Activated CD4-positive, alpha-beta memory T cell treated with anti-CD3 and anti-CD28 coated beads, Interleukin-2, amount 10 ng/mL, durations not matched to agents 7 days and 5 days (primary cell): ENCODE measurements at places on chromosomes 3 and 15.

DNA sequence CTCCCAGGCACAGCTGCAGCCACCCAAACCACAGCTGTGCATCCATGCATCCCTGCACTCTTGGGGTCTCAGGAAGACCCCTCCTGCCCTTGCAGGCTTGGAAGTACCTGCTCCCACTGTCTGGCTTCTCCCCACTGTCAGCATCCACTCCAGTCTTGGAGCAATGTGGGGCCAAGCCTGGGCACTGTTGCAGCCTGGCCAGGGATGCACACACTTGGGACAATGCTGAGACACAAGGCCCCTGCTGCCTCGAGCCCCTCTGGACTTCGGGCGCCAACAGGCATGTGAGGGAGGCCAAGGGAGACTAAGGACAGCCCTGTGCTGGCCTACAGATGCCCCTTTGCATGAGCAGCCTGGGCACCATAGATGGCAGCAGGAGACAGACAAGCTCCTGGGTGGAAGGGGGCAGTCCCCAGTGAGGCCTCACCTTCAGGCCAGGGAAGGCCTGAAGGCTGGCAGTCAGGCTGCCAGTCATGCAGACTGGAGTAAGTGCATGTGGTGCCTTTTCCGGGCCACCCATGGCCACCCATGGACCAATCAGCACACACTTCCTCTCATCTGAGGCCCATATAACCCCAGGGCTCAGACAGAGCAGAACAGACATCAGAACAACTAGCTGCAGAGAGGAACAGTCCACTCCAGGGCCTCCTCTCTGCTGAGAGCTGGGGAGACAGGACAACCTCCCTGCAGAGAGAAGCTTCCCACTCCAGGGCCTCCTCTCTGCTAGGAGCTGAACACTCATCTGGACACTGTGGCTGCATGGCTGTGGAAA lies 219.0 kb downstream of the VGLL3 start:
- H3K4me3 ChIP-seq: no peak overlapping the region

DNA sequence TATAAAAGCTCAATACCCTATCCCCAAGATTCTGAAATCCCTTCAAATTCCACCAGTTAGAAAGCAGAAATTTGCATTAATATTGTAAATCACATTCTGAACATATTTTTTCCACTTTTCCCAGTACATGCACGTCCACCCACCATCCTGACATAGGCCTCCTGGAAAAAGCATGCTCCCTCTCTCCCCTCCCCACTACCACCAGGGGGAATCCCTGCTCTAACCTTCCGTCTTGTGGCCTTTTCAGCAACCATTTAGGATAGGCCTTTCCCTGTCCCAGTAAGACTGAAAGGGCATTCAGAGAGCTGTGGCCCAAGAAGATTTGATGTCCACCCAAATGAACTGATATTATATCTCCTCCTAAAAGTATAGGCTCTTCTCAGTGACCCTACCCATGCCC lies 182.1 kb downstream of the ARRDC4 start:
- H3K4me3 ChIP-seq: no peak overlapping the region
- no peaks in the 10 kb centered on the region for H3K27me3 ChIP-seq
- H3K27ac ChIP-seq: no peak overlapping the region

GRCh38 chr3:145519398-145520047 lies 641.5 kb downstream of the PLOD2 start:
- H3K36me3 ChIP-seq: no peaks in the 10 kb centered on the region
- no peak overlapping the region for H3K4me3 ChIP-seq
- no peaks in the 10 kb centered on the region for H3K27me3 ChIP-seq
- H3K27ac ChIP-seq: no peak overlapping the region

GRCh38 chr3:4704552-4704951 lies 211.4 kb downstream of the ITPR1 start:
- peaks cover 41% of the 10 kb centered on the region for H3K4me1 ChIP-seq
- peak overlapping the region; percentile 22 for H3K27ac ChIP-seq
- H3K4me3 ChIP-seq: no peak overlapping the region

GRCh38 chr3:71916747-71917369 lies 131.9 kb upstream of the PROK2 start:
- no peak overlapping the region for H3K27ac ChIP-seq
- H3K27me3 ChIP-seq: peaks cover 8% of the 10 kb centered on the region

DNA sequence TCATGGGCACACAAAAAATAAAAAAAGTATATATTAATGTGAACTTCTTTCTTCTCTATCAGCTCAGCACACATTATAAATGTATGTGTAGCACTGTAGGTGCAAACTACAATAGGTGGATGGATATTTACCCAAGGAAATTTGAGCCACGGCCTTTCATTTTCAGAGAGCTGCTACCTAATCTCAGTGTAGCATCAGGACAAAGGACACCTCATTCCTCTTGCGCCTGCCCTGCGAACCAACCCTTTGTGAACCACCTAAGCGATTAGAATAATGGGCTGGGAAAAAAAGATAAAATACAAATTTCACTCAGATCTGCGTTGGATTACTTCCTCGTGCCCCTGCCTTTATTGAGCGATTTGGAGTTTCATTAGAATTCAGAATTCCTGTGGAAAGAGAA lies 263.2 kb downstream of the NR2F2 start:
- H3K4me3 ChIP-seq: no peak overlapping the region
- no peak for DNase-seq
- no peak overlapping the region for H3K27ac ChIP-seq
- no peaks in the 10 kb centered on the region for H3K27me3 ChIP-seq
- no peaks in the 10 kb centered on the region for H3K4me1 ChIP-seq
- no peaks in the 10 kb centered on the region for H3K36me3 ChIP-seq

DNA sequence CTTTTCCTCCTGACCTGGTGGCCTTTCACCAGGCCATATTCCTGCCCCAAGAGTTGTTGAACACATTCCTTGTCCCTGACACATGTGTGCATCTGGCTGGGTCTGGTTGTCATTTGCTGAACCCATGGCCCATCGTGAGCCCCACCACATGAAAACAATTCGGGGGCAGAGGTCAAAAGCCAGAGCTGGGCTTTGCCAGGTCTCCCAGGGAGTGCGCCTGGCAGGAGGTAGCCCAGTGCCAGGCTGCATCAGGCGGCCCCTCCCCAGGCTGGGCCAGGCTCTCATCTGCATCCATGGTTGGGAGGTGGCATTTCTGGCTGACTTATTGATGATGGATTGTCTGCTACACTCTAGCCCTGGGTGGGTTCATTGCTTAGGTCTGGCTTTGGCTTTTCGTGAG lies 30.9 kb downstream of the SPSB4 start:
- no peak for DNase-seq
- no peaks in the 10 kb centered on the region for H3K36me3 ChIP-seq
- H3K4me3 ChIP-seq: no peak overlapping the region
- H3K27me3 ChIP-seq: no peaks in the 10 kb centered on the region

GRCh38 chr15:77867266-77868047 lies 210.1 kb downstream of the TBC1D2B start:
- H3K27ac ChIP-seq: no peak overlapping the region
- H3K4me1 ChIP-seq: no peaks in the 10 kb centered on the region
- H3K36me3 ChIP-seq: no peaks in the 10 kb centered on the region
- H3K4me3 ChIP-seq: no peak overlapping the region
- DNase-seq: no peak

- peaks cover 16% of the 10 kb centered on the region for H3K36me3 ChIP-seq
- H3K27me3 ChIP-seq: peaks cover 2% of the 10 kb centered on the region
- no peak for DNase-seq
- H3K4me1 ChIP-seq: peaks cover 32% of the 10 kb centered on the region
- H3K4me3 ChIP-seq: no peak overlapping the region
- no peak overlapping the region for H3K27ac ChIP-seq
Observed at GRCh38 chr15:38587214-38587613, 22.6 kb upstream of the RASGRP1 start.

GRCh38 chr3:143121241-143122088 lies 1.9 kb downstream of the CHST2 start:
- H3K4me1 ChIP-seq: peaks cover 29% of the 10 kb centered on the region
- H3K27ac ChIP-seq: no peak overlapping the region
- H3K36me3 ChIP-seq: no peaks in the 10 kb centered on the region
- peaks cover 48% of the 10 kb centered on the region for H3K27me3 ChIP-seq
- peak overlapping the region; percentile 47 for H3K4me3 ChIP-seq
- DNase-seq: peak; percentile 64

DNA sequence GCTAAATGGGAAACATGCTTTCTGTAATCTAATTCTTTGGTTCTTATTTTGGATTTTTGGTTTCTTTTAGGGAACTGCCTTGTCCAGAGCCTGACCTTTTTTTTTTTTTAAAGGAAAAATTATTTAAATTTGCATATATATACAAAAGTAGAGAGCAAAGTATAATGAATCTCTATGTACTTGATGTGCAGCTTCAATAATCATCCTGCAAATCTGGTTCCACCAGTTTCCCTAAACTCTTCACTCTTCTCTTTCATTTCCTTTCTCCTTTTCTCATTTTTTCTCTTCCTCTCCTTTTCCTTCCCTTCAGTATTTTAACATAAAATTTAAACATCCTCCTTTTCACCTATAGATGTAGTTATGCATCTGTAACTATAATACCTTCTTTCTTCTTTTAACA lies 82.5 kb downstream of the USP13 start:
- H3K4me3 ChIP-seq: no peak overlapping the region
- H3K27ac ChIP-seq: no peak overlapping the region
- peaks cover 2% of the 10 kb centered on the region for H3K36me3 ChIP-seq
- H3K4me1 ChIP-seq: peaks cover 7% of the 10 kb centered on the region
- no peak for DNase-seq

GRCh38 chr3:114380233-114380651 lies 86.4 kb downstream of the TIGIT start:
- no peaks in the 10 kb centered on the region for H3K4me1 ChIP-seq
- no peak overlapping the region for H3K4me3 ChIP-seq
- DNase-seq: no peak
- no peak overlapping the region for H3K27ac ChIP-seq
- no peaks in the 10 kb centered on the region for H3K36me3 ChIP-seq
- H3K27me3 ChIP-seq: no peaks in the 10 kb centered on the region

DNA sequence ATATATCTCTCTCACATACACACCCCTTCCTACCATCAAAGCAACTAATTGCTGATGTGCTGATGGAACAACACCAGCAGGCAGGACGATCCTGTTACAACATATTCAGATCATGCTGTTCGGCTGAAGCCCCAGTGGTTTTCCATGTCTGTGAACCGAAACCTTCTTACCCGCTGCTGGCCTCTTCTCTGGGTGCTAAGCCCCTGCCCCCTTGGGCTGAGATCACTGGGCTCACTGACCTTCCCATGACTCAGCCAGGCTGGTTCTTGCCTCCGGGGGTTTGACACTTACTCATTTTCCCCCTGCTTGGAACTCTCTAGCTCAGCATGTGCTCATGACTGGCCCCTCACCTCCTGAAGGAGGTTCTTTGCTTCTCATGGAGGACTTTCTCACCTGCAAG lies 122.0 kb upstream of the RGMA start:
- no peak for DNase-seq
- peaks cover 5% of the 10 kb centered on the region for H3K27me3 ChIP-seq
- H3K4me1 ChIP-seq: no peaks in the 10 kb centered on the region
- H3K27ac ChIP-seq: no peak overlapping the region
- no peaks in the 10 kb centered on the region for H3K36me3 ChIP-seq

GRCh38 chr15:58138106-58138505 lies at the start of gene AQP9:
TSS of gene AQP9 (plus strand) at chr15:58138381. CDS start at chr15:58138566, 185 bp downstream.
- DNase-seq: no peak
- H3K36me3 ChIP-seq: no peaks in the 10 kb centered on the region
- no peak within 1 kb of the TSS for H3K4me3 ChIP-seq
- no peaks in the 10 kb centered on the region for H3K4me1 ChIP-seq
- peaks cover 34% of the 10 kb centered on the region for H3K27me3 ChIP-seq

DNA sequence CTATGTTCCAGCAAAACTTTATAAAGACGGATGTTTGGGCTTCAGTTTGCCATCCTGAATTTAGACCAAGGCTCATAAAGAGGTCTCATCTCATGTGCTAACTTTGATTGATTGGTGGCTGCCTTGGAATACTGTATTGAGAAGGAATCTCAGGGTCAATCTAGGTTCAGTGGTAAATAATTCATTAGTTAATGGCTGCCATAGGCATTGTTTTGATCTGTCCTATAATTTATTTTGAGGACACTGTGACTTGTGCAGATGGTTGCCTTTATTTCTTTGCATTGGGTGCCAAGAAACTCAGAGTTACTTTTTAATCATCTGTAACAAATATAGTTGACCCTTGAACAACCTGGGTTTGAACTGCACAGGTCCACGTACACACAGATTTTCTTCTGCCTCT lies 159.8 kb downstream of the B3GALNT1 start:
- H3K4me1 ChIP-seq: no peaks in the 10 kb centered on the region
- H3K27ac ChIP-seq: no peak overlapping the region
- DNase-seq: no peak
- no peaks in the 10 kb centered on the region for H3K36me3 ChIP-seq

- H3K27ac ChIP-seq: peak overlapping the region; percentile 28
- H3K4me1 ChIP-seq: peaks cover 29% of the 10 kb centered on the region
- H3K36me3 ChIP-seq: peaks cover 40% of the 10 kb centered on the region
- H3K27me3 ChIP-seq: no peaks in the 10 kb centered on the region
- no peak overlapping the region for H3K4me3 ChIP-seq
Observed at GRCh38 chr15:75920079-75920478, 16.4 kb downstream of the FBXO22 start.

DNA sequence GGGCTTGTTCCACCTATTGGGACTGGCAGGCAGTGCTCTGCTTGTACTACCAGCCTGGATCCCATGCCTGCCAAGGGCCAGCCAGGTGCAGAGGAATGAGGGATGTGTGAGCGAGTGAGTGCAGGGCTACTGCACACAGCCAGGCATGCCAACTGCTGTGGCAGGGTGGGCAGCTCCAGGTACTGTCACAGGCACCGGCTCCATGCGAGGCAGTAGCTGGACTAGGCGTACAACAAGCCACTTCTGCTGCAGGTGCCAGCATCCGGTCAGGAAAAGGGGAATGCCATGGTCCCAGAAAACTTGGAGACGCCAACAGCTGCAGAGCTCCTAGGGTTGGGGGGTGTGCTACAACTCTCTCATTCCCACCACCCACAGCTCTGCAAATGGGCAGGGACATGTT lies 1356.7 kb downstream of the SI start:
- DNase-seq: no peak
- H3K27ac ChIP-seq: no peak overlapping the region
- no peaks in the 10 kb centered on the region for H3K4me1 ChIP-seq
- no peaks in the 10 kb centered on the region for H3K27me3 ChIP-seq
- no peaks in the 10 kb centered on the region for H3K36me3 ChIP-seq
- no peak overlapping the region for H3K4me3 ChIP-seq

DNA sequence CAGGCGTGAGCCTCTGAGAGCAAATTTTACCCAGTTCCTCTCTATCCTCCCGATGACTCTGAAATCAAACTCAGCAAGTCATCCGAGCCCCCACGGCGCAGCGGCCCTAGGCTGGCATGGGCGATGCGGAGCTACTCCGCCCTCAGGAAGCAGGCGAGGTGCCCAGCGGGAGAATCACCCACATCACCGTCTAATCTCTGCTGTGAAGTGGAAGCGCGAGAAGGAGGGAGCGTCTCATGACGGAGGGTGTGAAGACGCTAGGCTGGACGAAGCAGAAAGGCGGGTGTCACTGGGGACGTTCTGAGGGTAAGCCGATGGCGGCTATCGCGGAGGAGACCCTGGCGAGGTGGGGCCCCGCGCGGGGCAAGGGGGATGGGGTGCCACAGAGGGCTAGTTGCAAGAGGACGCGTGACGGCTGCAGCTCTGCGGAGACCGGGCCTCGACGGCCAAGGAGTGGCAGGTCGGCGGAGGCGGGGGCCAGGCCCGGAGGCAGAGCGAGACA lies 9.1 kb upstream of the GNAI2 start:
- peaks cover 32% of the 10 kb centered on the region for H3K4me1 ChIP-seq
- H3K27ac ChIP-seq: peak overlapping the region; percentile 89
- no peaks in the 10 kb centered on the region for H3K36me3 ChIP-seq
- H3K27me3 ChIP-seq: peaks cover 15% of the 10 kb centered on the region

GRCh38 chr3:153621953-153622352 lies 459.9 kb downstream of the RAP2B start:
- H3K4me3 ChIP-seq: peak overlapping the region; percentile 42
- H3K36me3 ChIP-seq: peaks cover 24% of the 10 kb centered on the region
- no peaks in the 10 kb centered on the region for H3K27me3 ChIP-seq
- DNase-seq: peak; percentile 31

- H3K36me3 ChIP-seq: no peaks in the 10 kb centered on the region
- H3K27me3 ChIP-seq: peaks cover 11% of the 10 kb centered on the region
- no peak for DNase-seq
Observed at GRCh38 chr3:36796881-36797280, 32.5 kb upstream of the DCLK3 start.
